Immature natural killer cell (primary cell): ENCODE measurements at places on chromosomes 13 and 19. TPM values are rescaled to one million over a fixed set of nuclear protein-coding genes. Genes with fewer than 3 reads are reported as not detected.

DNA sequence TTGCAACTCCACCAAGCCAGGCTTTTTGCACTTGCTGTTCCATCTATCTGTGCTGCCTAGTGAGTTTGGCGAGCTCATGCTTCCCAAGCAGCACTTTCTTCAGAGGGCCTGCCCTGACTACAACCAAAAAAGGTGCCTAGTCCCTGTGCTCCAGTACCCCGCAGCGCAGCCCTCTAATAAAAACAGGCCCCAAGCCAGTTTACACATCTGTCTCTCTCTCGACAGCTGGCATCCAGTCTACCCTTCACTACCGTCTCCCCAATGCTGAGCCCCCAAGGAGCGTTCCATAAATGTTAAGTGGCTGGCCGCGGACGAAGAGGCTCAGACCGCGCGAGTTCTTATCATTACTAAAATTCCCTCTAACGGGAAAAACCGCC is 512 bp downstream of the MED4 start:
- no peak for DNase-seq

DNA sequence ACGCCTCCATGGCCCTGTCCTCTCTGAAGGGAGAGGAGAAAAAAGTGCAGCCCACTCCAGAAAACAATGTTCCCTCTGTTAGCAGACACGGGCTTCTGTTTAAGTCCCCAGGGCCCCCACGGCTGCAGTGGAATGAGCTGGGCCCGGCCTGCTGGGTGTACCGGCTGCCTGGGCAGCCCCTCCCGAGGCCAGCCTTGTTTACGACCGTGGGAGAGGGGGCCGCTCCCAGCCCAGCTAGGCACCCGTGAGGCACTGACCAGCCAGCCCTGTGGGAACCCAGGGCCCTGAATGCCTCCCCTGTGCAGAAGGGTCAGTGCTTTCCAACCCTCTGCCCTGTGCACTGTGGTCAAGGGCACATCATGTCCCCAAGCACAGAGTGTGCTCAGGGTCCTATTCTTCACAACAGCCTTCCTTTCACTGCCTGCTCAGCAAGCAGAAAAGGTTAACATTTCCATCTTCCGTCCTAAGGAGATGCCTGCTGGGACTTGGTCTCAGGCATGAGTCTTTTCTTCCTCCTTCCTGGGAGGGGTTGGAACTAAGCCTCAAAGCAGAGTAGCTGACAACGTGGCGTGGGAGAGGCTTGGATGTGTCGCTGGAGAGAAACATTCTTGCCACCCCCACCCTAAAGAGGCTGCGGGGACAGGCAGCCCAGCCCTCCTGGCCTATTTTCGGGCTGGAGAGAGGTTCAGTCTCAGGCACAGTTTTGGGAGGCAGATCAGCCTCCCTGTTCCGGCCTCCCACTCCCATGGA is 90.1 kb downstream of the RGCC start:
- DNase-seq: no peak

DNA sequence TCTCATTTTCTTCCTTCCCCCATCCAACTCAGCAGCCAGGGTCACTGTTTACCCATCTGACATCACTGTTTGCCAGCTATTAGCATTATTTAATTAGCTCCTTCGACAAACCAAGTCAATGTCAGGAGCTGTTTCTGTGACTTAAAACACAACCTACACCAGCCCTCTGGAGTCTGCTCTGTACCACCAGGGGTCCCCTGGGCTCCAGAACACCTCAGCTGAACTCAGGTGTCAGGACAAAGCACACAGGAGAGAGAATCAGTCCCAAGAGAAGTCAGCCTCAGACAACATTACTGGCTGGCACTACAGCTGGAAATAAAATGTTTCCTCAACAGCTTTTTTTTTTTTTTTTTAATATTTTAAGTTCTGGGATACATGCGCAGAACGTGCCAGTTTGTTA is 45.1 kb downstream of the DCLK1 start:
- no peak for DNase-seq

GRCh38 chr13:66200555-66200954 is 1029.6 kb downstream of the PCDH9 start:
- no peak for DNase-seq

GRCh38 chr19:35404879-35405622 is 34.2 kb downstream of the GPR42 start:
- DNase-seq: no peak

GRCh38 chr13:37484056-37484455 is 114.5 kb downstream of the POSTN start:
- DNase-seq: no peak

GRCh38 chr13:37617173-37617572 is 18.6 kb upstream of the POSTN start:
- no peak for DNase-seq

DNA sequence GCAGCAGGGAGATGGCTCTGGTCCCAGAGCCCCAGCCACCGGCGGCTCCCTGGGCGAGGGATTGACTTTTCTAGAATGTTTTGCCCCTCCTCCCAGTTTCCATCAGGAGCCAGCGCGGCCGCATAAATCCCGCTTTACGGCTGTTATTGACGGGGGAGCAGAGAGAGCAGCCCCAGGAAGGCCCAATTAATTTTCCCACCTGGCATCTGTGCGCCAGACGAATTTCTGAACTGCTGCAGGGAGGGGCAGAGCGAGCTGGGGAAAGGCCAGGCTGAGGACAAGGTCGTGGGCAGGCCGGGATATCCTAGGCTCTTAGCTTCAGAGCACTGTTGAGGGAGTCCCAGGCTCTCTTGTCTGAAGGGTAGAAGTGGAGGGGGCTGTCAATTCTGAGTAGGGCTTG is 24.7 kb downstream of the ZNRF4 start:
- DNase-seq: no peak

DNA sequence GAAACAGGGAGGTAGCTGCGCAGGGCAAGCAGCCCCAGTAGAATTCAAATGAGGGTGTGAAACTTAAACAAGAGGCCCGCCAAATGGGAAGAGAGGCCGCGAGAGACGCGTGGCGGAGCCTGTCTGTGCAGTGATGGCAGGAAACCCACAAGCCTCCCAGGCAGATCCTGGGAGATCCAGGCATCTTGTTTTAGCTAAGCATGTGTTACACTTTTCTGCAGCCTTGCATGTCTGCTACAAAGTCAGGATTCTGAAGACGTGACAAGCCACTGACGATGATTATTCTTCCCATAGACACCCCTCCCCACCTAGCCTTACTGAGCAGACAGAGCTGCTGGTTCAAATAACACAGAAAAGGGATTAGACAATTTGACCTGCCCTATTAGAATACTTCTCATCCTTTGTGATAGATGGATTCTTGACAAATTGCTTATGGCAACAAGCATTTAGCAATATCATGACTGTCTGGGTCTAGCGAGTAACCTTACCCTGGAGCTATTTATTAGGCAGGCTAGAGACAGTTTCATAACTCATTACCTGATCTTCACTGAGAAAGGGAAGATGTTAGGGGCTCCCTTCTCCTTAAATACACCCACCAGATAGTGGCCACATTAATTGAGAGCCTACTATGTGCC is 185.2 kb upstream of the IRS2 start:
- no peak for DNase-seq

GRCh38 chr19:12665671-12666264 is 774 bp downstream of the MAN2B1 start:
- DNase-seq: no peak

DNA sequence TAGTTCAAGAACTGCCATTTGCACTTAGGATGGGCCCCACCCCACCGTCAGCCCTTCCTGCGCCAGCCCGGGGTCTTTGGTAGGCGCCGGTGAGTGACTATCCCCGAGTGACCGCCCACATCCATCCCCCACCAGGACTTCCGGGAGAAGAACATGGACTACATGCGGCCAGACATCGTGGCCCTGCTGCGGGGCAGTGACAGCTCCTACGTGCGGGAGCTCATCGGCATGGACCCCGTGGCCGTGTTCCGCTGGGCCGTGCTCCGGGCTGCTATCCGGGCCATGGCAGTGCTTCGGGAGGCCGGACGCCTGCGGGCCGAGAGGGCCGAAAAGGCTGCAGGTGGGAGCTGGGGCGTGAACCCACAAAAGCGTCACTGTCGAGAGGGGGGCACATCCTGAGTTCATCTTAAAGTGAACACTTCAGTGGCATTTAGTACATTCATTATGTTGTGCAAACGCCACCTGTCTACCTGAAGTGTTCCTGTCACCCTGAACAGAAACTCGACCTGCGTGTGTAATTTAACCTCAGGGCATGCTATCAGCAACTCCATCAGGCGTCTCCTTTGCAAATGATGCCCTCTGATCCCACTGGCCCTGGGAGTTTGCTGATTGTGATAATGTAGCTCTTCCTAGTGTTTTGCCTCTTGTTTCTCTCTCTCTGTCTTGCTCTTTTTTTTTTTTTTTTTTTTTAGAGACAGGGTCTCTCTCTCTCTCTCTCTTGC is 42.4 kb upstream of the USE1 start:
- no peak for DNase-seq

DNA sequence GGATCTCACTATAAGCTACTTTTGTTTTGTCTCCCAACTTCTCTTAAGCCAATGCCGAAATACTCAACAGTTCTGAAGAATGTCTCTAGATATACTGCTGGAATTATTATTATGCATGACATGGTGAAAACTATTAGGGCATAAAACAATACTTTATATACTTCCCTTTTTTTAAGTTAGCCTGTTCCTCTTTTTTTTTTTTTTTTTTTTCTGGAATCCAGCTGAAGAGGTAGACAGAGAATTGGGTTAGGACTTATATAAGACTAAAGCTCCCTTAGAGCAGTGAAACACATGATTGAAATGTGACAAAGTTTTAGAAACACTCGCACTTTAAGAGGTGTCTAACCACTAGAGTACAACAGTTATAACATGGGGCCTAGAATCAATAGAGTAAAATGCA is 850.9 kb upstream of the PCDH9 start:
- DNase-seq: no peak

DNA sequence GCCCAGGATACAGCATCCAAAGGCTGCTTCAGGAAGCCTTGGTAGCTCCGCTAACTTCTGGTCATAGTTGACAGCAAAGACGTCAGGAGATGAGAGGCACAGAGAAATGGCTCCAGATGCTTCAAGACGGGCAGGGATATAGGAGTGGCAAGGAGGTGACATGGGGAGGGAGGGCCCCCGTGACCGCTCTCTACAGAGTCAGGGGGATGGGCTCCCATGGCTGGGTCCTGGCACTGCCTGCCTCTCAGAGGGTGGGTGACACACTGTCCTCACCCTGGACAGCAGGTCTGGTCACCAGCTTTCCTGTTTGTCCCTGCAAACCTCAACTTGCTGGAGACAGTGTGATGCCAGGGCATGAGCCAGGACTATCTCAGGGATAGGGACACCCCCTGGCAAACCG is 10.3 kb upstream of the ZNF14 start:
- no peak for DNase-seq

- peak; percentile 74 for DNase-seq
Observed at GRCh38 chr19:8158411-8159074, 9.2 kb upstream of the FBN3 start.

DNA sequence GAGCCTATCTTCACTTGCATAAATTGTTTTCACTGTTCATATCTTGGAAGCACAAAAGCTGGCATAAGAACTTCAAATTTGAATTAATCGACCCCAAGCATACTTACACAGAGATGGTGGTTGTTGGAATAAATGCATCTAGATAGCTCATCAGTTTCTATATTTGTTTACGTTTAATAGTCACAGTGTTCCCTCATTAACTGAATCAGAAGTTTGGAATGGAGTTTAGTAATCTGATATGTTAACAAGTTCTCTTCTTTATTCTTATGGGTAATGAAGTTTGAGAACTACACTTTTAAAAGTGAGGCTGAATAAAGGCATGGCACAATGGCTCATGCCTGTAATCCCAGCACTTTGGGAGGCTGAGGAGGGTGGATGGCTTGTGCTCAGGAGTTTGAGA is 886.7 kb upstream of the PCDH20 start:
- no peak for DNase-seq

DNA sequence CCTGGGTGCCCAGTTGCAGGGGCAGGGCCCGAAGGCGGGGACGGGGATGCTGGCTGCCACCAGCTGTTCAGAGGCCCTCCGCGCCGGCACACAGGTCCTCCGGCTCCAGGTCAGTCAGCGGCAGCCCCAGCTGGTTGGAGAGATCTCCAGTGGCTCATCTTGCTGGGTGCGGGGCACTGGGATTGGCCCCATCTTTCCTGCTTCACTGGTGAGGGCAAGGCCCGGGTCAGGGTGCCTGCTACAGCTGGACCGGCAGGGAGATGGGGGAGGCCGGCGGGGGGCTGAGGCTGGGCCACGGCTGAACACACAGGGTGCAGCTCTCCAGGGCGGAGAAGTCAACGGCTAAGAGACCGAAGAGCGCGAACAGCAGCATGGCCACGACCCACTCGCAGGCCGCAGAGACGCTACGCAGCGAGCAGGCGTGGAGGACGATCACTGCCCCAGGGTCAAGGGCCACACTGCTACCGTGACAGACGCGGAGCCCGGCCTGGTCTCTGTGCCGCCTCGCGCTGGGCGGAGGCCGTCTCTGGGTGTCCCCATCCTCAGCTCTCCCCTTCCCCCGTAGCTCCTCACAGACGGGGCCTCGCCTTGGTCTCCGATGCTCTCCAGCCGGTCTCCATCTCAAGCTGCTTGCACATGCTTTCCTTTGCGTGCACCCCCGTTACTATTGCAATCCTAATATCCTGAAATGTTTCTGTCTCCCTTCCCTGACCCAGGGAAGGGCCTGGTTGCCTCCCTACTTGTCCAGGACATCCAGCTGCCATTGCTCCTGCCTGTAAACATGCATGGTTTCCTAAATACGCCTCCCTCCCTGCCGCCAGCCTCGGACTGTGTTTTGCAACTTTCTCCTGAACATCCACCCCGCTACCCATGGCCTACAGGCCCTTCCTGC is 12.3 kb downstream of the TMEM150B start:
- no peak for DNase-seq

- peak; percentile 49 for DNase-seq
Observed at GRCh38 chr19:8655340-8655709, 24.9 kb downstream of the NFILZ start.

- DNase-seq: no peak
Observed at GRCh38 chr13:24741016-24741662, 22.8 kb upstream of the RNF17 start.

DNA sequence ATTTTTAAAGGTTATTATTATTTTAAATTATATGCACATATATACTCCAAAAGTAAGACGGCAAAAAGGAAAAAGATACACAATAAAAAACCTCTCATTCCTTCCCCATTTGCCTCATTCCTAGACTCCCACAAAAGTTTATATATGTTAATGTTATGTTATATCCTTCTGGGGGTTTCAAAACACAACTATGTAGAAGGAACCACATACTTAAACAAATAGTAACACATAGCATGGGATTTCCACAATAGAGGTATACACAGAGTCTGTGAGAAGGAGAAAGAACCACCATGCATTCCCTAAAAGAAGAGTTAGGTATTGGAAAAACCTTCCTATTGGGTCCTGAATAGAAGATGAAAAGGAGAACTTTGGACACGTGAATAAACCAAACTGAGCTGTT is 9.1 kb downstream of the PDS5B start:
- no peak for DNase-seq

GRCh38 chr13:71856548-71857043 is 10.4 kb downstream of the DACH1 start:
- no peak for DNase-seq

C2CD4C gene
- not detected for polyA plus RNA-seq

CCL25 gene
- not detected for polyA plus RNA-seq

UBL5 gene
- 775 TPM for polyA plus RNA-seq

MYADM gene
- polyA plus RNA-seq: 20.1 TPM

GJA3 gene
- polyA plus RNA-seq: not detected

KLC3 gene
- not detected for polyA plus RNA-seq

GARIN5B gene
- not detected for polyA plus RNA-seq

ANGPTL8 gene
- polyA plus RNA-seq: not detected

PPM1N gene
- 5.7 TPM for polyA plus RNA-seq
